Right ventricle myocardium superior (tissue), 1 donor: ENCODE measurements at places on chromosomes 3 and 15.
A peak's percentile ranks its signal among the peaks of the same experiment; 100 is the strongest.

GRCh38 chr3:177448987-177449359 lies 251.7 kb upstream of the TBL1XR1 start:
- no peak for DNase-seq

GRCh38 chr3:181487236-181487978 lies 224.3 kb upstream of the SOX2 start:
- DNase-seq, result no peak

DNA sequence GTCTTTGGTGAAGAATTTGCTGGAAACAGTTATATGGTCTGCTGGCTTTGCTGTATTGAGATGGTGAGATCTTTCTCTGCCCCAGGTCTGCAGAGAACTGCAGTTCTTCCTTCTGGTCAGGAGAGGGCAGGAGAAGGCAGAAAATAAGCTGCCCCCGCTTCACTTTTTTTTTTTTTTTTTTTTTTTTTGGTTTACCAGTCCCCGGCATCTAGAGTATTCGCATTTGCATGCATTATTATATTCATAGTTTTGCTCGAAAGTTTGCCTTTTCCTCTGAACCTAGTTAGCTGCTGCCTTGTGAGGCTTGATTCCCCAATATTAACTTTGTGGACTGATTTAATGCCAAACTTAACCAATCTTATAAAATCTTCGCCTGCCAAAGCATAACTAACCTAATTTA lies 10.6 kb upstream of the PARL start:
- DNase-seq, result no peak

- DNase-seq, result no peak
Measured at GRCh38 chr3:142035308-142035922, 113.9 kb downstream of the TFDP2 start.

DNA sequence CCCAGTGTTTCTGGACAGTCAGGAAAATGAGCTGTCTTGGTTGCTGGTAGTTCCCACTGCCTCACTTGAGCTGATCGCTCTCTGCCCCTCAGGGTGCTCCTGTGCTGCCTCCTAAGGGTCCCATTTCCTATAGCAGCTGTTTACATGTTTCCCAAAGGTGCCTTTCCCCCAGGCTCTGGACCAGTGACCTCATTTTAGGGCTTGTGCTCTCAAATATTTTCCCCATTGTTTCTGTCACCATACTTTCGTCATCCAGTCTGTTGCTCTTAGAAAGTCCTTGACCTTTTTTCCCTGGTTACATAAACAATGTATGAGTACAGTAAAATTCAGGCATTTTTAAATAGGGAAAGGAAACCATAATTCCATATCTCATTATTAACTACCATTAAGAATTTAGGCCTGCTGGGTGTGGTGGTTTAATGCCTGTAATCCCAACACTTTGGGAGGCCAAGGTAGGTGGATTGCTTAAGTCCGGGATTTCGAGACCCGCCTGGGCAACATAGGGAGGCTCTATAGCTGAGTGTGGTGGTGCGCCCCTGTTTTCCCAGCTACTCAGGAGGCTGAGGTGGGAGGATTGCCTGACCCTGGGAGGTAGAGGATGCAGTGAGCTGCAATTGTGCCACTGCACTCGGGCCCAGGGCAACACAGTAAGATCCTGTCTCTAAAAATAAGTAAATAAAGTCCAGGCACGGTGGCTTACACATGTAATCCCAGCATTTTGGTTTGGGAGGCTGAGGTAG lies 11.7 kb downstream of the RAD54L2 start:
- DNase-seq, result no peak

DNA sequence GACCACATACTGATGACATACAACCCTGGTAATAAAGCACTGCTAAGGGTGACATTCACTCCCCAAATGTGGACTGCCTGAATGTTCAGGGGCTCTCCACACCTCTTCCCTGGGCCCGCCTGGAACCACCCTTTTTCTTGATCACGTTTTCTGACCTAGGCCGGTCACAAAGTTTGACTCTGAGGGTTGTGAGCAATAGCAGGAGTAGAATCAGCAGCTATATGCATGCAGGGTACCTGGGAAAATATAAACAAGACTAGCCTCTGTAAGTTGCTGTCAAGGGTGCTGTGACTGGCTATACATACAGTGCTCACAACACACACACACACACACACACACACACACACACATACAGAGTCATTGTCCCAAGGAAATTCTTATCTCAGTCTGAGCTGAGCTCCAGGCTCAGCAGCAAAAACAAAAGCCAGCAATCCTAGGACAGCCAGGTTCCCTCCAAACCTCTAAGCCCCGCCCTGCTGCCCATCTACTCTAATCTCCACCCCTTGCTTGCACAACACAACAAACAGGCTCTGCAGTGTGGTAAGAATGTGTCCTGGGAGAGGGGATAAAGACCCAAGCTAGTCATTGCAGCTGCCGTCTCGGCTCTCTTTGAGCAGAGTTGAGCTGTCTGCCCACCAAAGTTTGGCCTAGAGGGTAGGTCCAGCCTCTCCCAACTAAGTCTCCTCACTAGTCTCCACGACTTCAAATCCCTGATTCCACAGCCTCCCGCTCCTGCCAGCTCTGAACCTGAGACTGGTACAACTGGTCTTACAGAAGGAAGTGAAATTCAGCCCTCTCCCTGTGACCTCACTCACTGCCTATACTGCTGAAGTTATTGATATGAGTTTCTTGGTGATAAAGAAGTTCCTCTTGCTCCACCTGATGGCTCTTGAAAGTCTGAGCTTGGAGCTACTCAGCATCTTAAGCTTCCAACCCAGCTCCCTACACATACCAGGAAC lies 2.2 kb downstream of the BMF start:
- DNase-seq, result peak; percentile 82

- no peak for DNase-seq
Measured at GRCh38 chr15:73569361-73569760, 63.8 kb downstream of the NPTN start.

DNA sequence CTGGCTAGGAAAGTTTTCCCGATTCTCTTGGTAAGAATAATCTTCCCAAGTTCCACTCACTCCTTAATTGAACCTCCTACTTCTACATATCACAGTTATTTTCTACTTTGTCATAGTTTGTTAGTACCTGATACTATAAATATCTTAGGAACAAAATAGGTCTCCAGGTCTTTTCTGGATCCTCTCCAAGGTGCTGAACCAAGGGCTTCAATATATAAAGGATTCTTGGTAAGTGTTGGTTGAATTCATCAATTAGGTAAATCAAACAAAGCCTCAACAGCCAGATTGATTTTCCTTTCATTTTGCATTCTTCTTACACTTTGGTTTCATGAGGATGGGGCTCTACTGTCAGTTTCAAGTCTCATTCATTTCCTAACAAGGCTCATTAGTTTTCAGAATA lies 27.6 kb upstream of the RTP4 start:
- no peak for DNase-seq

DNA sequence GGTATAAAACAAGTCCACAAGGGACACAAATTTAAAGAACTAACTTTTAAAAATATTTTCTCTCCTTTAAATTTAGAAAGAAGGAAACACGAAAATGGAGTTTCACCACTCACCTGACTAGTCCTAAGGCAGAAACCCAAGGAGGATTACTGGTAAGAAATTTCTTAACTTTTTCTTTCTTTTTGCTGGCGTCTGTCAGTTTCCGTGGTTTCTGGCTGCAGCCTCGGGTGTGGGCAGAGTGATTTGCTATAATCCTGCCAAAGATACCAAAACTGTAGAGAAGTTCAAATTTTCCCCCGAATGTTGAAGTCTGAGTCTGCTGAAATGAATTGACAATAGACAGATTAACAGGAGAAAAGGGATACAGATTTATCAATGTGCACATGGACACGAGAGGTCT lies 843.6 kb upstream of the ALCAM start:
- no peak for DNase-seq

GRCh38 chr3:171049861-171050444 lies 23.4 kb upstream of the SLC2A2 start:
- DNase-seq, result peak; percentile 66

DNA sequence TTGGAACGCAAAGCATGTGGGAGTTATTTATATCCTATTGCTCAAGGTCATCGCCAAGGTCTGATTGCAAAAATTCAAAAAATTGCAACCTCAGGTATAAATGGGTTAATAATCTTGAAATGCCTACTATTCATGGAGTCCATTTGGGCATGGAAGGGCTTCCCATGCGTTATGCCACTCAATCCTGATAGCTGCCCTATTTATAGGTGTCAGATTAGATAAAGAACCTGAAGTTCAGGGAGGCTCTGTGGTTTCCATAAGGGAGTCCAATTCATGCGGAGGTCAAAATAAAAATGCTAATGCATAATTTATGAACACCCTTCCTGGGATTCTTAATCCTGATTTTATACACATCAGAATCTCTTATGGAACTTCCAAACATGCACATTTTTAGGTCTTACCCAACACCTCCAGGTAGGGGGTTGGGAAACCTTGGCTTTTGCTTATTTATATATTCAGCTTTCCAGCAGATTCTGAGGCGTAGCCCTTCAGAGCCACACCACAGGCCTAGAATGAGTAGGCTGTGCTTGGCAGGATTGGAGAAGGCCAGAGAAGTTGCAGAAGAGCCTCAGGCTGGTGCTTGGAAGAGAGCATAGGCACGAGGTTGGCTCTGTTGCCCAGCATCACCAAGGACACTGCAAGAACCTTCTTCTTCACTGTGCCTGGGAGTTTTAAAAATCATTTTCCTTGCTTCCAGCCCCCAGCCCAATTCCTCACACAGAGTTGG lies 324.4 kb upstream of the CFAP20DC start:
- no peak for DNase-seq

DNA sequence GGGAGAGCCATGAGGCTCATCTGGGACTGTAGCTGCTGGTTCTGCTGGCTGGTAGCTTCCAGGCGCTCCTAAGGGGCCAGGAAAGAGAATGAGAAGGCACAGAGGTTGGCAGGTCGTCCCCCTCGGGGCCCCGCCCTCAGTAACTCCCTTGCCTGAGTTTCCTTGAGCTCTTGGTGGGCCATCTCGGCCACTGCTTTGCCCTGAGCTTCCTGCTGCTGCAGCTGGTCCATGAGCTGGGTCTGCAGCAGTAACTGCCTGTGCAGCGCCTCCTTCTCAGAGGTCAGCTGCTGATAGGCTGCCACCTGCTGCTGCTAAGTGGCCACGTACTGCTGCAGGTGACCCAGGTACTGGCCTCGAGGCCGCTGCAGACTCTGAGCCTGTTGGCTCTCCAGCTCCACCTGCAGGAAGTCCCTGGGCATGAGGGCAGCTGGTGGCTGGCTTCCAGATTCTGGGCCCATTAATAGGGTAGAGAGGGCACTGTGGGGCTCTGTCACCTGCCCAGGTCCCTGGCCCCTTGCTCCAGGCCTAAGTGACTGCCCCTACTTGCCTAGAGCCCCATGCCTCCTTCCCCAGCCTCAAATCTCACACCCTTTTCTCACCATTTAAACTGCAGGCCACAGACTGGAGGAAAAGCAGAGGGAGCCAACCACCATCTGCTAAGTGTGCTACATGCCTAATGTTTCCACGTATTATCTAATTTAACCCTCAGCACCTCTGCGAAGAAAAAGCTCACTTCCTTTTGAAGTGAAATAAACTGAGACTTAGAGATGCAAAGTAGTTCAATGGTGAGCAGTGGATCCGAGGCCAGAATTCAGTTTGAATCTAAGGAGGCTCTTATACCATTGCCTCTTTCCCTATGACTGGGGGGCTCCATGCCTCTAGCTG lies 10.8 kb upstream of the VPS33B start:
- peak; percentile 67 for DNase-seq

DNA sequence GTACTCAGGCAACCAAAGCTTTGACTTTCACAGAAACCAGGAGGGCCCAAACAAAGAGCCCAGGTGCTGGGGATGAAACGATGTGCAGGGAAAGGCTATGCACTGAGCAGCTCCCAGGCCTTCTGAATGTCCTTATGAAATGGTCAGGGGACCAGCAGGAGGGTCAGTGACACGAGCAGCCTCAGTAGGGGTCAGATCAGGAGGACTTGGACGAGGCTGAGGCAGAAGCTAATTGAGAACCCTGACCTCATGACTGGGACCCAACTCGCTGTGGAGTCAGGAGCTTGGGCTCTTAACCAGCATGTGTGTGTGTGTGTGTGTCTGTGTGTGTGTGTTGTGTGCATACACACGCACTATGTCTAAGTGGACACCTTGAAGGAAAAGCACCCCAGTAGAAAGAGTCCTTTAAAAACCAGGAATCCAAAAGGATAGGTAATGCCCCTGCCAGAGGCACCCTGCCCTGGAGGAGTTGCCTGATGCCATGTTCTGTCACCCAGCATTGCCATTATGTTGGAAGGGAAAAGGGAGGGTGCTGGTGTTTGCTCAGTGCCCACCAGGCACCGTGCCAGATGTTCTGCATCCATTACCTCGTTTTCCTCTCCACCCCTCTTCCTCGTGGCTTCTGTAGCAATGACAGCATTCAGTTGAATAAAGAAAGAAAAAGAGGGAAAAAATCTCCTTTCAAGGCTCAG lies 50.9 kb downstream of the CORO2B start:
- no peak for DNase-seq

GRCh38 chr15:30885814-30886213 lies 17.9 kb upstream of the FAN1 start:
- no peak for DNase-seq

- DNase-seq, result no peak
Measured at GRCh38 chr3:176794406-176794805, 402.9 kb downstream of the TBL1XR1 start.

DNA sequence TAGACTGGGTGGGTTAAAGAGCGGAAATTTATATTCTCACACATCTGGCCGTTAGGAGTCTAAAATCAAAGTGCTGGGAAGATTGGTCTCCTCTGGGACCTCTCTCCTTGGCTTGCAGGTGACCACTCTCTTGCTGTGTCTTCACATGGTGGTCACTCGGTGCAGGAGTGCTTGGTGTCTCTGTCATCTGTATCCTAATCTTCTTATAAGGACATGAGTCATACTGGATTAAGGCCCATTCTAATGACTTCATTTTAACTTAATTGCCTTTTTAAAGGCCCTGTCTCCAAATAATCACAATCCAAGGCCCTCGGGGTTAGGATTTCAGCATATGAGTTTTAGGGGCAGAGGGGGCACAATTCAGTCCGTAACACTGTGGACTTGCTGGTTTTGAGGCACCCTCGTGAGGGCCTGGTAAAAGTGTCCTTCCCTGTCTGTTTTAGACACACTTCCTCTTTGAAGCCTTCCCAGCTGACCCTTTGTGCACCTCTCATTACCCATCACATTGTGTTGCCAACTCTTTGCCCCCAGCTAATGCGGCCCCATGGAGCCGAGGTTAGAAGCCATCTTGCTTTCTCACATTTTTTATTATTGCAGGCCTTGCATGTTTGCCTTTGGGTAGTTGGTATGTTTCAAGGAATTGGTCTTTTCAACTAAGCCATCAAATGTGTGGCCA lies 3.2 kb downstream of the XYLB start:
- DNase-seq, result no peak

- DNase-seq, result no peak
Measured at GRCh38 chr15:68259883-68260282, 17.7 kb upstream of the FEM1B start.

GRCh38 chr3:33145901-33146580 lies 32.2 kb downstream of the CRTAP start:
- DNase-seq, result no peak

DNA sequence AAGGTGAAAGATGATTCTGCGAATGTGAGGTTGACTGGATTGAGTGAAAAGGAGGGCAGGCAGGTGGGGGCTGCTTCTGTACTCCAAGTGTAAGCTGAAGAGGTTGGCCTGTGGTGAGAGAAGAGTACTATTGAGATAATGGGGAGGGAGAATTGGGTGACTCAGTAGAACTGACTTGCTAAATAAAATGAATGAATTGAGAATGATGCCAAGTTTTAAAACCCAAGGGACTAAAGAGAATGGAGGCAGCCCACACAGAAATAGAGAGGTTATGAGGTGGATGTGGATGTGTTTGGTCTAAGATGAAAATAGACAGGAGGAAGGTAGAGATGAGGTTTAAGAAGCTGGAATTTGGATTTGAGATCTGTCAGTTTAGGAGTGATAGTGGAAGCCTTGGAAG lies 5.9 kb downstream of the MME start:
- DNase-seq, result no peak

GRCh38 chr3:52005571-52005986 lies 9.9 kb upstream of the RPL29 start:
- DNase-seq, result no peak
